ENCODE measurements at places on chromosomes 1 and 21.

- no peak for DNase-seq
These were observed 11.2 kb downstream of the CLEC20A start for GRCh38 chr1:178485541-178485981.

DNA sequence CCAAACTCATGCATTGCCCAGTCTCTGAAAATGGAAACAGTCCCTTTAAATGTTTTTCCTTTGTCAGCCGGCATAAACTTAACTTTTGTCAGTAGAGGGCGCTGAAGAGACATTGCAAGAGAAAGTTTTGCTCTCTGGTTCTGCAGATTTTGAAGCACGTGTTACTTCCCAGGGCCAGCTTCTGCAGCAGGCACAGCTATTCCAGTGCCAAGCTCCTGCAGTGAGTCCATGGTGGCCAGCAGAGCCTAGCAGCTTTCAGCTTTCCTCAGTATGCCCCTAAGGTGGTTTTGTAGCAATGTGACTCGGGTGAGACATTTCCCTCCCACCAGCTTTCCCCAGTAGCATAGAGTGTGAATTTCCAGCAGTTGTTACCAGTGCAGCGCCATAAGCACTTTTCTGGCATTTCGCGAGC, 2.6 kb upstream of the IFI44L start:
- DNase-seq: peak; percentile 15

GRCh38 chr1:175197531-175197930, 5.0 kb upstream of the KIAA0040 start:
- no peak for DNase-seq

DNA sequence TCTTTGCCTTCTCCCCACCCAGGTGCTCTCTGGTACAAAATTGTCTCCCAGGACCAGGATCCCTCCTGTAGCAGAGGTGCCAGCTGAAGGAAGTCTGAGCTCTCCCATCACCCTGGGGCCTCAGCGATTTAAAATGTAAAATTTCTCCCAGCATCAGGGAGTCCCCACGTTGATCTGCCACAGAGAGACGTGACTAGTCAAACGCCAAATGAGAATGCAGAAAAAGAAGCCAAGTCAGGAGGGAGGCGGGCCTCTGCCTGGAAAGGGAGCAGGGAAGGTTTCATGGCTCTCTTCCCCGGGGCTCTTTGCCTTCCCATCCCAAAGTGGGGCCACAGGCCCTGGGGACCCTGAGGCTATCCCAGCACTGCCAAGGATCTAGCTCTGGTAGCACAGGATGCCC, 40.0 kb upstream of the USP1 start:
- DNase-seq: no peak

GRCh38 chr1:246032031-246032551, 475.0 kb downstream of the SMYD3 start:
- no peak for DNase-seq

- DNase-seq: no peak
These were observed 52.0 kb upstream of the SMYD2 start for GRCh38 chr1:214228976-214229375.

All from stimulated activated CD8-positive, alpha-beta memory T cell treated with anti-CD3 and anti-CD28 coated beads, Interleukin-2, amount 100 ng/mL, for 1 hour (primary cell).